Choroid plexus epithelial cell (primary cell): ENCODE measurements at places on chromosomes 1 and 21.
A peak's percentile ranks its signal among the peaks of the same experiment; 100 is the strongest.

GRCh38 chr1:11845641-11846335 lies 1.8 kb downstream of the NPPA start:
- DNase-seq: peak; percentile 47

GRCh38 chr1:116323491-116323890 lies 49.6 kb upstream of the ATP1A1 start:
- no peak for DNase-seq

- DNase-seq: no peak
Measured at GRCh38 chr1:76615253-76616035, 251.8 kb upstream of the ST6GALNAC5 start.

DNA sequence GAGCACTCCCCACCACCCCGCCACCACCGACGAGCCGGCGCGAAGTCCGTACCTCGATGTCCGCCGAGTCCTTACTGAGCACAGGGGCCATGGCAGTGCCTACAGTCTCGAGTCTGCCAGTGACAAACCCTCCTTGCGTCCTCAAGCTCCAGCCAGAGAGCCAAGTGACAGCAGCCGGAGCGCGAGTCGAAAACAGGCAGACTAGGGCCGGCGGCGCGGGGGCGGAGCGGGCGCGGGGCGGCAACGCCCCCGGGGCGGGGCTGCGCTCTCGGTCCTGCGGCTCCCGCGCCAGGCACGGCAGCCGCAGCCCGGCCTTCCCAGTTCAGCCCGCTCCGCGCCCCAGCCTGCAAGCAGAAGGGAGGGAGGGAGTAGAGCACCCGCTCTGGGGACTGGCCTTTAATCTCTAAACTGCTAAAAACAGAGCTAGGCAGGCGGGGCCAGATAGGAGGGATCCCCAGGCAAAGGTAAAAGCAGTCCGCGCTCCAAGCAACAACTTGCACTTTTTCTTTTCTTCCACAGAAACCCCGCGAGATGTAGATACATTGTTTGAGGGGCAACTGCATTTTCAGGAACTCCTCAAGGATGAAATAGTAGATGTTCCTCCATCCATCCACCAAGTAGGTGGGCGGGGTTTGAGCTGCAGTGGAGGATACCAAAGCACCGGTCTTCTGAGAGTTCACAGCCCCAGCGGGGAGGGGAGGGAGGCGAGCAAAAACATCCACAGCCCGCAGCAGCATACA lies at the start of gene DPYD:
TSS of gene DPYD (minus strand) at position 203 of the 740 bp plus-strand sequence. CDS start at position 91, 112 bp downstream.
- DNase-seq: peak; percentile 92

DNA sequence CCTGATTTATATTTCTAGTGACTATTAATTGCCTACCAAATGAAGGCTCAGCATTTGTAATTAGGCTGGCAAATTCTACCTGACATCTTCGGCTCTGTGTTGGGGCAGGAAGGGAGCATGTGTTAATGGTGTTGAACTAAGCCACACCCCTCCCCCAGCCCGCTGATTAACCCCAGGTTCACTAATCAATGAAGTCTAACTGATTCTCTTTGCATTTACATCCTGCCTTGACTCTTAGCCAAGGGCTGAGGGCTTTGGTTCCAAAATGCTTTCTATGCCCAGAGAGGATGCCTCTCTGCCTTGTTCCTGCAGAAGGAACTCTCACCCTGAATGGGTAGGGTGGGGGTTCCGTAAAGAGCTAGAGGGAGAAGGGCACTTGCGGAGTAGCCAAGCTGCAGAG lies 393.1 kb downstream of the CAMTA1 start:
- no peak for DNase-seq

DNA sequence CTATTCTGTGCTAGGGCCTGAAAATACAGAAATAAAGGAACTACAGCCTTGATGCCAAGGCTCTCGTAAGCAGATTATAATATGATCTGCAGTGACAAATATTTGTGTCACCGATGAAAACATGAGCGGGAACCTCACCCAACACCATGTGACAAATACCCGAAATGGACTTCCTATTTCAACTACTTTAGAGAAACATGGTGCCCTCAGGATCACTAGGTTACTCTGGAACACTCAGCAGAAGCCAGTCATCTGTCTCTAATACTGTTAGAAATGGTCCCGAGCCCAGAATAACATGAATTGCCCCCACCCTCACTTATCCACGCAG lies 463 bp upstream of the VAMP3 start:
- peak; percentile 4 for DNase-seq

DNA sequence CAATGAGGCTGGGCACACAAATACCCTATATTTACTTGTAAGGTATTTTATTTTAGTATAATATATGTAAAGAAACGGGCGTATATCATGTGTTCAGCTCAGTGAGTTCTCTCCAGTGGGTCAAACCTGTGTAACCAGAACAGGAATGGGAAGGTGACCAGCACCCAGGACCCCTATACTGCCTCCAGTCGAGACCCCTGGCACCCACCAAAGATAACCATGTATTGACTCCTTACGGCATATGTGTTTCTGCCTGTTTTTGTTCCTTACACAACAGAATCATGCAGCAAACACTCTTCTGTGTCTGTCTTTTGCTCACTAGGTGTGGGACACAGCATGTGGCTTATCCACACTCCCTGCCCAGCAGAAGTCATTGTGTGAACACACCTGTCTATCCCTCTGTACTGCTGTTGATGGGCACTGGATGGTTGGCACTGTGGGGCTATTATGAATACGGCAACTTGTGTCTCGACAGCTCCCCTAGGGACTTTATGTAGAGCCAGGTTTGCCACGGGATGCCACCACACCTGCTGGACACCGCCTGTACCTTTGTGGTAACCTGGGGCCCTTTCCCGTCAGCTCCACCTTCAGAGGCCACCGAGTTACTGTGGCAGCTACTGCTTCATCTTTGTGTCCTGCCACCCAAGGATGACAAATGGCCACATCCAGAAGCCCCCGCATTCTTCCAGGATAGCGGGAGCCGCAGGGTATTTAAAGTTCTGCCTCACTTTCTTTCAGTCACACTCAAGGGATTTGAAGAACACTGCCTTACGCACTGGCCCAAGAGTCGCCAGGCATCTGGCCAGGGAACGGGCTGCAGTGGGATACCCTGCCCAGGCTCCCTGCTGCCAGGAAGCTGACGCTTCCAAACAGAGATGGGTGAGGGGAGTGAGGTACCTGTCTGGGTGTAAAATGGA lies 23.5 kb upstream of the C2CD2 start:
- no peak for DNase-seq

DNA sequence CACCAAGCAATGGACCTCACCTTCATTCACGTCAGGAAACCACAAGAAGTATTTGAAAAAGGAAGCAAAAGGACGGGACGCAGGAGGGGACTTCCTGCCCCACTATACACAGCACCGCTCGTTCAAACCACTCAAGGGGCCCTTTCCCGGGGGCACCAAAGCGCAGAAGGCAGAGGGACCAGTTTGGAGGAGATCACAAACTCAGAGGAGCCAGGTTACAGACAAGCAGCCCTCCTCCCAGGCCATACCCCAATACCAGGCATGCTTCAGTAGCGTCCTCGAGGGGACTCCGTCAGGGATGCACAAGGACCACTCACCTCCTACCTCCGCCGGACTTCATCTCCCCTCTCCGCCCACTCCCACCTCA lies 685 bp downstream of the CRTC2 start:
- DNase-seq: peak; percentile 37

DNA sequence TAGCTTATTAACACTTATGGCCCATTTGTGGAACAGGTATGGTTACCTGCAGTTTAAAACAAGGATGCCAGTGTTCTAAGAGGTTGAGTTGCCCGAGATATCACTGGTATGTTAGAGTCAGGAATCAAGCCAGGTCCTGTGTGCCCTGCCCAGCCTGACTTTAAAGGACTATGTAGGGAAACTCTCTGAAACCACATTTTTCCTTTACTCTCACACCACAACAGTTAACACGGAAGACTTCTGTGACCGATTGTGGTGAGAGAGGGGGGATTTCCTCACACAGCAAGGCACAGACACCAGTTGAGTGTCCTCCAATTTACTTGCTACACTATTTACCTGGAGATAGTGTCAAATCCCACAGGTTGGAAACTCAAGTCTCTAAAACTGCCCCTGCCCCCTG lies 47.8 kb downstream of the UCK2 start:
- no peak for DNase-seq

DNA sequence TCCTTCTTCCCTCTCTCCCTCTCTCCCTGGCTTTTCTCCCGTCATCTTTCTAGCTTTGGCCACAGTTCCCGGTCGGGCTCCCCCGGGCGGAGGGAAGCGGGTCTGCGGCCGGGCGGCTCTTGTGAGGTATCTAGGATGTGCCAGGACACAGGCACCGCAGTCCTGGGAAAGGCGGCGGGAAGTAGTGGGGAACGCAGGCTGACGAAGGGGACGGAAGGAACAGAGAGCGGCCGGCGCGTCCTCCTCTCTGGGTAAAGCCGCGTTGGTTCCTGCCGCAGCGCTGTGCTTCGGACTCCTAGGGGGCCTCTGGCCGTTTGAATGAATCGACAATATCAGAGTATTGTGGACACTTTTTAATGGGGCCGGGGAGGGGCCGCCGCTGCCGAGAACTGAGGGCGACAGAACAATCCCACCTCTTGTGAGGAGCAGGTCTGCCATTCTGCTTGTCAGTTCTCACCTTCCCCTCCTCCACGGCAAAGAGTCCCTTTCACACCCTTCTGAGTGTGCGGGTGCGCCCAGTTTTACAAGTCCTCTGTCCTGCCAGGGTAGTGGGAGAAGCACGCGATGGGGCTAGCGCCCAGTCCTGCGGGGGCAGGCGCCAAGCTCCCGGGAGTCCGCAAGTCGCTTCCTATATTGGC lies 1.2 kb upstream of the LHX9 start:
- peak; percentile 36 for DNase-seq

DNA sequence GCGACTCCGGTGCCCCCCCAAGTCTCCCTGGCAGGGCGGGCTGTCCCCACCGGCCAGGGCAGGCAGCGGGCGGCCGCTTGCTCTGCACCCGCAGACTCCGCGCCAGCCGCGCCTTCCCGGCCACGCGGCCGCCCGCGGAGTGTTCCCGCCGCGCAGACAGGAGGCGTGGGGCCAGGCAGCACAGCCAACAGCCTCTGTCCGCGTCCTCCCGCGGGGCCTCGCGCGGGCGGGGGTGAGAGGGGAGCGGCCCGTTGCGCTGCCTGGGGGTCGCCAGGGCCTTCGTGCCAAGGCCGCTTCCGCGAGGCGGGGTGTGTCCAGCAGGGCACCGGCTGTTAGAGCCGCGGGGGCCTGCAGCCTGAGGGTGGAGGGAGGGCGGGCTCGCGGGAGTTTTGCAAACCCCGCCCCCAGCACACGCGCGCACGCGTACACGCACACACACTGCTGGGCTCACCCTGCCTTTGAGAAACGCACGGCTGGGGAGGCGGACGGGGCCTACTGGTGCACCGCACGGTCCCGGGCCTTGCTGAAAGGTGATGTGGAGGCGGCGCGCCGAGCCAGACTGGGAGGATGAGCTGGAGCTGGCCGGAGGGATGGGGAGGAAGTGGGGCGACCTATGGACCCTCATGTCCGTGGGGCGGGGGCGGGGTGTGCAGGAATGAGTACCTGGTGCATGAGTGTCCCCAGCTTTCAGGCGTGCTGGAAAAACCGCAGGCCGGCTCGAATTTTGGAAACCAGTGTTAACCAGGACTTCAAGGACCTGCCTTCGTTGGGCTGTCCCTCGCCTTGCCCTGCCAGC lies 41.5 kb downstream of the KIAA1614 start:
- peak; percentile 52 for DNase-seq

DNA sequence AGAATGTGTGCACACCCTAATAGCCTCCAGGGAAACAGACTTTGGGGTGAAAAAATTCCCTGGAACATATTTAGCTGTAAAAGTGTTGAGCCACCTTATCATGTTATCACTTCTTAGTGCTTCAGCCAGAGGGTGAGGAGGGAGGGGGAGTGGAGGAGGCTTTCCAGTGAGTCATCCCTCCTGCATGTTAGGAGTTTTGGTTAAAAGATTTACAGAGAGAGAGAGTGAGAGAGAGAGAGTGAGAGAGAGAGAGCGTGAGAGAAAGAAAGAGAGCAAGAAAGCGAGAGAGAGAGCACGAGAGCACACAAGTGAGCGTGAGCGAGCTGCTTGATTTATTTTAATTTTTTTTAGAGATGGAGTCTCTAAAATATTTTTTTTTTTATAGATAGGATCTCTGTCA lies 13.5 kb upstream of the CACNA1E start:
- DNase-seq: peak; percentile 57

DNA sequence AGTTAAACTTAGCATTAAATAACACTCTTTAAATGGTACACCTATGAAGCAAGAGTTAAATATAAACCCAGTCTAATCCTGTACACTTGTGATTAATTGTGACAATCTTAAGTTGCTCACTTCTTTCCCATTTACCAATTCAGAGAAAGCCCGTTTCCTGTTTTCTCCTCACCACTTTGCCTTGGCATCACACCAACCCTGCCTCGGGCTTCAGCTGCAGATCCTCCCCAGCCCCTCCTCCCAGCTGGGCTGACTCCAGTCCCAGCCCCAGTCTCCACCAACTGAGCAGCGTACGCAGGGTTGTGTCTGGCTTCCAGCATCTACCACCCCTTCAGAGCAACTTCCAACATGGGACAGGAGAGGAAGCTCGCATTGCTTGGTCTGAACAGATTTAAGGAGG lies 4.1 kb downstream of the PYCR2 start:
- DNase-seq: peak; percentile 54

- DNase-seq: peak; percentile 56
Measured at GRCh38 chr21:36437745-36438128, 42.2 kb downstream of the CLDN14 start.

DNA sequence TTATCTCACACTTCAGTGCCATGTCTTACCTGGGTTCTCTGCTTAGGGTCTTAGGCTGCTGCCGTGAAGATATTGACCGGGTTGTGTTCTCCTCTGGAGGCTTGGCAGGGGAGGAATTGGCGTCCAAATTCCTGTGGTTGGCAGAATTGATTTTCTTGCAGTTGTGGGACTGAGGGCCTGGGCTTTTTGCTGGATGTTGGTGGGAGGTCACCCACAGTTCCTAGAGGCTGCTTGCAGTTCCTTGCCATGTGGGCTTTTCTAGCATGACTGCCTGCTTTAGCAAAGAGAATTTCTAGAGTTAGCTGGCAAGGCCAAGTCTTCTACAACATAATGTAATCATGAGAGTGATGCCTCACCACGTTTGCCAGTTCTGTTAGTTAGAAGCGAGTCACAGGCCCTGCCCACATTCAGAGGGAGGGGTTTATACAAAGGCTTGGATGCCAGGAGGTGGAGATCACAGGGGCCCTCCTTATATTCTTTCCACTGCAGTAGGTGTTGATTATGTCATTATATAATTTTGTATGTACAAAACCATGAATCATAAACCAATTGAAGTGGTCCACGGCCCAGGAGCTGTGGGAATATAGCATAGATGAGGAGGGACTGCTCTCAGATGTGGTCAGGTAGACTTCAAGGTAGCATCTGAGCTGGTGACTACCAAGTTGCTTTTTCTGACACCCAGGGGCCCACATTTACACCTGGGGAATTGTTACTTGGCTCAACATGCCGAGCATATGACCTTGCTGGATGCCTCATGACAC lies 6.6 kb downstream of the UBL4B start:
- peak; percentile 20 for DNase-seq

DNA sequence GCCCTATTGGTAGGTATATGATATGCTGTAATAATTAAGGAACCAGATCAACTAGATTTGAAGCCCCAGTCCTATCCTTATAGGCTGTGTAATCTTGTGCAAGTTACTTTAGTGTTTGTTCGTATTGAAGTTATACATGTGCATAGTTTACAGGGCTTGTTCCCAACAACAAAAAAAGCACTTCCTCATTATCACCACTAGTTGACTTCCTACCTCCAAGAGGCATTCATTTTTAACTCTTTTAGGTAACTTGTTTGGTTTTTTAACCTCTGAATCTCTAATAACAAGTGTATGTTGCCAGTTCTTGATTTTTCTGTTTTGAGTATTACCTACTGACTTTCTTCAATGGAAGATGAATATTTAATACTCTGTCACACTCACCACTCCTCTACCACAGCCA lies 71.9 kb downstream of the ST3GAL3 start:
- DNase-seq: no peak

- no peak for DNase-seq
Measured at GRCh38 chr1:153387001-153387400, 3.9 kb downstream of the S100A8 start.
